ENCODE measurements at places on chromosomes 2 and 18.

- no peak for DNase-seq
These were observed 33.2 kb downstream of the CDH2 start for GRCh38 chr18:28143725-28144124.

DNA sequence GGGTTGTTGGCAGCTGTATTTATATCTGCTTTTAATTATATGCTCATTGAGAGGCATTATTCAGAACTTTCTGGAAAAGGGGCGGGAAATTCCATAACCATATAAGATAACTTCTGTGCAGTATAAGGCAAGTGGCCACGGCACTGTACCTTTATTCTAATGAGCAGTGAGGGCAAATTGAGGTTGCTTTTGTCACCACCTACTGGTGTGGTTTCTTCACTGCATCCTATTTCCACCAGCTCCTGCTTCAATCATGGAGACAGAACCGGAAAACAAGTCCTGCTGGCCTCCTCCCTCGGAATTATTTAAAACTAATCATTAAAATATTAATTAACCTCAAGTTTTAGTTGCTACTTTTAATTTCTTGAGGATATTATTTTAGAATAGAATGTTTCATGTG, 759.4 kb downstream of the CBLN2 start:
- no peak for DNase-seq

DNA sequence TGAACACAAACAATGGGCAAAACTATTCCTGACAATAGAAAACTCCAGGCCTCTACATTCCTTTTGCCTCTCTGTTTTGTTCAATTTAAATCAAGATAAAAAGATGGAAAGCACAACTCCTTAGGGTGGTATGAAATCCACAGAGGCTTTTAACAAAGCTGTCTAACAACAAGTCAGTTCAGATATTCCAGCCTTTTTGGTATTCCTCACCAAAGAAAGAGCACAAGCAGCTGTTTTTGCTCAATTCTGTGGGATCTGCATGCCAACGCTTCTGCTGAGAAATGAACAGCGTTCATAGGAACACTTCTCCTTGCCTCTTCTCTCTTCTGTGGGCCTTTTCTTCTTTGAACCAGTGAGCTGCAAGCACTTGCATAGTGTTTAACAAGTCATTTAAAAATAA, 411.6 kb upstream of the TCF4 start:
- peak; percentile 52 for DNase-seq

DNA sequence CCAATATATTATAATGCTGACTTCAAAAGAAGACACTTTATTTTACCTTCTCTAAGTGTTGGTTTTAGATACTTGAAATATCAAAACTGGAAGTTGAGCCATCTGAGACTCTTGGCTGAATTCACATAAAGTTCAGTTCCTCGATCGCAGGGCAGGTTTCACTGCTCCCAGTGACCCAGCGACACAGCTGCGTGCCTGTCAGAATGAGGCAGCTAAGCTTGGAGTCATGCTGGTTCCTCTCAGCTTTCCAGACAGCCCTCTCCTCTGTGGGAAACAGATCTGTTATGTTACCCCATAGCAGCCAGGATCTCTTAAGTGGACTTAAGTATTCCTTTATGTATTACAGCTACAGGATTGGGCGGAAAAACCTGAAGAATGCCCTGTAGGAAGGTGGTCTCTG, 142.8 kb upstream of the ALPP start:
- DNase-seq: no peak

DNA sequence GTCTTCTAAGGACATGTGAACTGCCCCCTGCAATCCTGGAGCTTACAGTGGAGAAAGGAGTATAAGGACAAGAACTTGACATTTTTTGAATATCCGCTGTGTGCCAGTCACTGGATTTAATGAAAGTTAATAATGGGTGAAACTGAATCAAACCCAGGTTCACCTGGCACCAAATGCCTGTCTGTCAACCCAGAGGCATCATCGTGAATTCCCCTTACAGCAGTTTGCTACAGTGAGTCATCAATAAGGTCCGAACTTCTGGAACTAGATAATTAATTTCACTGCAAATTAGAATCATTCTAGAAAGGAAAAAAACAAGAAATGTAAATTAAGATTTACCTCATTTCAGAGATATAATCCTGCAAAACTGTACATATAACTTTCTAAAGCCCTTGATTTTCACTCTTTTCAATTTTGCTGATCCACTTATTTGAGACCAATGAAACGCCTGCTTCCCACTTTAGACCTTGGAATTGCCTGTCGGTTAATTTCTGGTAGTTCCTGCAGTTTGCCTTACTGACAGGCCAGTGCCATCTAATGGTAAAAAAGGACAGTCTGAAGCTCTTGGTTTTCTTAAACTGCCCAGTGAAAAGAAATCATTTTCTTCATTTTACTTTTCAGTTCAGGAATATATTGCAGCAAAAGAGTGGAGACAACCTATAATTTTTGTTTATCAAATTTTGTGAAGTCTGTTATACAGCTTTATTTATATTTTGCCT, 8.2 kb downstream of the DSG2 start:
- DNase-seq: peak; percentile 22

- no peak for DNase-seq
These were observed 292.9 kb upstream of the CCDC68 start for GRCh38 chr18:55252053-55252675.

DNA sequence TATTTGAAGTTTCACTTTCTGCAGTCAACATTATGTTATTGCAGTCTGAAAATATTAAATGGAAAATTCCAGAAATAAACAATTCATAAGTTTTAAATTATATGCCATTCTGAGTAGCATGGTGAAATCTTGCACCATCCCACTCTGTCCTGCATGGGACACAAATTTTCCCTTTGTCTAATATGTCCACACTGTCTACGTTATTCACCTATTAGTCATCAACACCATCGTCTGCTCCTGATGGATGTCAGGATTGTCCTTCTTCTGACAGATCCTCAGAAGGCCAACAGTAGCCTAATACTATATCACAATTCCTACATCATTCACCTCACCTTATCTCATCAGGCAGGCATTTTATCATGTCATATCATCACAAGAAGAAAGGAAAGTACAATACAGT, 163.1 kb downstream of the TXNL1 start:
- DNase-seq: peak; percentile 60

DNA sequence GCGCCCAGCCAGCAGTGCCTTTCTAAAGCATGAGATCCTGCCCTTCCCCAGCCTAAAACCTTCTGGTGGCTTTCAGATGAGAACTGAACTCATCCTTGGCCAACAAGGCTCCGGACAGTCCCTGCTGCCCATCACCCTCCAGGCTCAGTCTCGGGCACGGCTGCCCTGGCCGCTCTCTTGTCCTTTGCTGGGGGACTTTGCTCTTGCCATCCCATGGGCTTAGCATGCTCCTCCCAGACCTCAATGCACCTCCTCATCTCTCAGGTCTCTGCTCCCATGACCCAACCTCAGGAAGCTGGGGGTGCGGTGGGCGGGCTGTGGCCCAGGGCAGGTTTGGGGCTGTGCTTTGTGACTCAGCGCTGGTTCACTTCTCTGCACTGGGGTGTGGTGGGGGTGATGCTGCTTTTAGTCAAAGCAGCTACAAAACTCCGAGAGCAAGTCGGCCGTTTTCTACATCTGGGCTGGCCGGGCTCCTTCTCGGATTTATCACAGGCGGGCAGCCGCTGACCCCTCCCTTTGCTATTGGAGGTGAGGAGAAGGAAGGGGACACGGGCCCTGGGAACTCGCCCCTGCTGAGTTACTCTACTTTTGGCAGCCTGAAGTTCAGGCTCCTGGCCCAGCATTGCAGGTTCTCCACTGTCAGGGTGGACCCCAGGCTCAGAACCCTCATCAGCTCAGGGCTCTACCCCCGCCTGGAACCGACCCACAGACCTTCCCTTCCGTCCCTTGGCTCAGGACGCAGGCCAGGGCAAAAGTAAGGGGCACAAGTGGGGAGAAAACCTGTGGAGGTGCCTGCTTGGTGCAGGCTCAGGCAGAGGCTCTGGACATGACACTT, 90.6 kb upstream of the TAF1B start:
- DNase-seq: peak; percentile 66

- DNase-seq: no peak
These were observed 4.7 kb upstream of the STAT1 start for GRCh38 chr2:191018643-191019119.

- peak; percentile 82 for DNase-seq
These were observed 10.5 kb downstream of the PCARE start for GRCh38 chr2:29063646-29064345.

DNA sequence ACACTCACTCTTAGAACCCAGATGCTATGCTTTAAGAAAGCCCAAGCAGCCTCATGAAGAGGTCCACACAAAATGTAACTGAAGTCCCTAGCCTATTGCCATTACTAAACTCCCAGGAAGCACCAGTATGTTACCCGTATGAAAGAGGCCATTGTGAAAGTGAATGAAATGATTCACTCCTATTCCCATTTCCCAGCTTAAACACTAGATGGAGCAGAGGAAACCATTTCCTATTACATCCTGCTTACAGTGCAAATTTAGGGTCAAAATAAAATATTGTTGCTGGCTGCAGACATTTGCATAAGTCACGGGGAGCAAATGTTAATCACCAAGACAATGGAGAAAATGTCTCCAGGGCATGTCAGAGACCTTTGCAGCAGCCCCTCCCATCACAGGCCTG, 989.7 kb upstream of the CRIM1 start:
- no peak for DNase-seq

DNA sequence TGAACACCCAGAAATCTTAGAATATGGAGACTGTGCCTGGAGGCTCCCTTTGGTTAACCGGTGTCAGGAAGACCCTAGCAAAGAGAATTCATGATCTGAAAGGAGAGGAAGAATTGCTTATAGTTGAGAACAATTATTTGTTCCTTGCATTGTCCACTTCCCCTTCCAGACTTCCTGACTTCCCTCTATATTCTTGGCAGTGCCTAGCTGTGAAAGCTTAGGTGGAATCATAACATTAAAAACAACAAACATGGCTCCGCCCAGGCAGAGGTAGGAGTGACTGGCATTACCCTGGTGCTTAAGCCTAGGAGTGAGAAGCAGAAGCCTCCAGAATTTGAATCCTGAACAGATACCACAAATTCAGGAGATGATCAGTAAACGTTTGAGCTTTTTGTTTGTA, 1.9 kb downstream of the TTL start:
- DNase-seq: no peak

GRCh38 chr2:30417253-30417652, 29.8 kb upstream of the LCLAT1 start:
- peak; percentile 54 for DNase-seq

- peak; percentile 99 for DNase-seq
These were observed at the start of gene MEIS1 for GRCh38 chr2:66434679-66435548. Gene MEIS1, plus strand, starts transcription at chr2:66435125. Its CDS starts 732 bp downstream, at chr2:66435857.

DNA sequence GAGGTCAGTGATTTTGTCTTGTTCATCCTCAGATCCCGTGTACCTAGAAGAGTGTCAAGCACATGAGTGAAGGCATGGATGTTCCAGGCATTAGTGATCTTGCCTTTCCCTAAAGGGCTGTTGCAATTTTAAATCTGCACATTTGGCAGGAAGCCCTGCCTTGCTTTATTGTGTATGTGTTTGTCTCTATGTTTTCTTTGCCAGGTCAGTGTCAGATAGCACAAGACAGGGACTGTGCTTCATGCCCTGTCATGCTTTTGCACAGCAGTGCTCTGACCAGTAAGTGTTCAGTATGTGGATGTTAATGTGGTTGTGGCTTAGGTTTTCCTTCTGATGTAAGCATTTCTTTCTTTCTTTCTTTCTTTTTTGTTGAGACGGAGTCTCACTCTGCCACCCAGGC, 131.5 kb downstream of the RGPD3 start:
- DNase-seq: no peak

- DNase-seq: no peak
These were observed 11.9 kb upstream of the APCDD1 start for GRCh38 chr18:10442551-10442971.

DNA sequence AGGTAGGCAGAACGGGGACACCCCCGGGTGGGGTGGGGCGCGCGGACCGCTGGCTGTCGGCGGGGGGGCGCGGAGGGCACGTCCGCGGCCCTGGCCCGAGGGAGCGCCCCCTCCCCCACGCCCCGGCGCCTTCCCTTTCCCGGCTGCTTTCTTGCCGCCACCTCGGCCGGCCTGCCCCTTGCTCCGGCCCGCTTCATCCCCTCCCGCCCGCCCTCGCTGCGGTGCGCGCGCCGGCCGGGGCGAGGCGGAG, 443 bp downstream of the VAPA start:
- no peak for DNase-seq

DNA sequence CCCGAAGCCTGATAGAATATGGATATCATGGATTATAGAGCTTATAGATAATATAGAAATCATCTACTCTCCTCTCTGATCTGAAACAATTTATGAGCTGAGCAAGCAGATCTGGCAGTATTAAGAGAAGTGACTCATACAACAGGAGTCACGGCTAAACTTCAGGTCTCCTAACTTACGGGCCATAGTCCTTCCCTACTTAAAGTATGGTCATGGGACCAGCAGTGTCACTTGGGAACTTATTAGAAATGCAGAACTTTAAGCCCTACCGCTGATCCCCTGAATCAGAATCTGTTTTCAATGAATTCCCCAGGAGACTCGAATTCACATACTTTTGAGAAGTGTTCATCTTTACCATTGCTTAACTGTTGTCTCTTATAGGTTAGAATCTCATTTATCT, 195.7 kb upstream of the FANCL start:
- peak; percentile 8 for DNase-seq

GRCh38 chr18:48799724-48800315, 150.9 kb downstream of the SMAD7 start:
- no peak for DNase-seq

DNA sequence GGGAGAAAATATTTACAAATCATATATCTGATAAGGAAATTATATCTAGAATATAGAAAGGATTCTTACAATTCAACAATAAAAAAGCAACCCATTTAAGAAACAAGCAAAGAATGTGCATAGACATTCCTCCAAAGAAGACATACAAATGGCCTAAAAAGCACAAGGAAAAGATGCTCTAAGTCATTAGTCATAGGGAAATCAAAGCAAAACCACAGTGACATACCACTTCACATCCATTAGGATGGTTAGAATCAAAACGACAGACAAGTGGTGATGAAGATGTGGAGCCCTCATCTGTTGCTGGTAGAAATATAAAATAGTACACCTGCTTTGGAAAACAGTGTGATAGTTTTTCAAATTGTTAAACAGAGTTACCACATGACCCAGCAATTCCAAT, 48.2 kb downstream of the MAPRE2 start:
- peak; percentile 55 for DNase-seq

DNA sequence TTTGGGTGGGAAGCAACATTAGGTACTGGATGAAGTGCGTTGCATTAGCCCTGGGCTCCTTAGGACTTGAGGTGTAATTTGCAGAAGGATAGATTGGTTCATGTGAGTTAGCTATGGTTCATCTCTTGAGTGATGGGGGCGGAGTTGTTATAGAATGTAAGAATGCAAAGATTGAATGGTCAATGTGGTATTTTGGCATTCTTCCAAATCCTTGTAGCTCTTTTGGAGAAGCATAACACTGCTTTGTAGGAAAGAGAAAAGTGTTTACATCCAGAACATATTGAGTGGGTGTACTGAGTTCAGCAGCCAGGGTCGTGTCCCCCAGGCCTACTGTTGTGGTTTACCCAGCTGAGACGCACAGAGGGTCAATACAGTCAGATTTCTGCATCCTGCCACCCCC, 173.5 kb downstream of the FMNL2 start:
- peak; percentile 67 for DNase-seq
